ENCODE measurements at places on chromosomes 2 and 18. TPM values are rescaled to one million over a fixed set of nuclear protein-coding genes. Genes with fewer than 3 reads are reported as not detected.
A peak's percentile ranks its signal among the peaks of the same experiment; 100 is the strongest.

Gene CCDC141
- 0.40 TPM for total RNA-seq

Gene MPP4
- total RNA-seq: 0.52 TPM

DNA sequence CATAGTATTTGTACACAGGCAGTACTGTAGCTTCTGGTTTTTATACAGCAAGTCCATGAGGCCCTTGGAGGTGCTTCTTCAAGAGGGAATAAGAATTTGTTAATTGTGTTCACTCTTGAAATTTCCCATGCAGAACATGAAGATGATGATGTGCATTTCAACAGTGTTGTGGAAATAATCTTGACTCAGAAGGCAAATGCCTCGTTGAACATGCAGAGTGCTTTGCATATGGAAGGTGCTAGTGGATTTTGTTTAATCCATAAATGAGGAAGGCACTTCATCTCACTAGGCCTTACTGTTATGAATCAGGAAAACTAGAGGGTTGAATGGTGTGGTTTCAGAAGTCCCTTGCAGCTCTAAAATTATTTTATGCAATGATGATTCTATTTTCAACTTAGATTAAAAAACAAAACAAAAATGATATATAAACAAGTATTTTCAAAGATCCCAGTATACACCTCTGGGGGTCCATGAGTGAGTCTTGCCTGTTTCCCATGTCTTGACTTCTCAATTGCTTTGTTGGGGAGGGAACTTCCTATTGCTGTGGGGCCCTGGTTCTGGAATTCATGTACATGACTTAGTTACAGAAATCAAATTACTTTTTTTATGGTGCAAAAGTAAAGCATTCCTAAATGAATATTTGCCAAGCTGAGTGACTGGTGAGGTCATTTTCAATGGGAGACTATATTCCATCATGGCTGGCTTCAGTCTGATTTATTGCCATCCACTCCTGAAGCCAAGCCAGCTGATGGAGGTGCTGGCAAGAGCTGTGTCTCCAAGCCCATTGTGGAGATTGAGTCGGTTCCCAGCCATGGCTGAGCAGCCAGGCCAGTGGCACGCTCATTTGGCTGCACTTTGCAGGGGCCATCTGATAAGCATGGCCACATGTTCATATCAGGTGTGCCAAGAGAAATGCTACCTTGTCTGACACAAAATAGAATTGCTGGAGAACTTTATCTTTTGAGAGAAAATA, 56.5 kb downstream of the MGAT5 start:
- no peak for DNase-seq

DNA sequence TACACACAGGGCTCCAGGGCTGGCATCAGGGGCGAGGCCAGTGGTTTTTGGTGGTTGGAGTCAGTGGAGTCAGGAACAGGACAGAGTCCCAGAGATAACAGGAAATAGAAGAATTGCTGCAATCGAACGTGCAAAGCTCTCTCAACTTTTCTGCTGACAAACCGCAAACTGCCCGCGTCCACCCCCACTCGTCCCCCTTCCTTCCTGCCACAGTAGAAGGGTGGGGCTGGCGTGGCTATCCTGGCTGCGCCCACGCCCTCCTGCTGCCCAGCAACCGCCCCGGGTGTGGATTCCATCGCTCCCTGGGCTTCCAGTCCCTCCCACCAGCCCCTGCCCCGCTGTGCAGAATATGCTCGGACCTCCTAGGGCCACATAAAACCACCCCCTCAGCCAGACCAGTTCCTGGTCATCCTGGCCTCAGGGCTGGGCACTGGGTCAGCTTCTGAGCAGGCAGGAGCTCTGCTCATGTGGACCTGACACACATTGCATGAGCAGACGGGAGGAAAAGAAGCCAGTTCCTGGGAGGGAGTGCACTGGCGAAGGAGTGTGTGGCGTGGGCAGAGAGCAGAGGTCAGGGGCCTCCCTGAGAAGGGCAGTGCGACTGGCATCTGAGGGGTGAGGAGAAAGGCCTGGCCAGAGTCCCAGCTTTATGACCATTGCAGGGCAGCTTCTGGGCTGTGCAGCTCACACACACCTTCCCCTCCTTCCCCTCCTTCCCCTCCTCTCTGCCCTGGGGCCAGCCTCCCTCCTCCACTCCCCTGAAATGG, 85.4 kb upstream of the ATG16L1 start:
- peak; percentile 84 for DNase-seq

DNA sequence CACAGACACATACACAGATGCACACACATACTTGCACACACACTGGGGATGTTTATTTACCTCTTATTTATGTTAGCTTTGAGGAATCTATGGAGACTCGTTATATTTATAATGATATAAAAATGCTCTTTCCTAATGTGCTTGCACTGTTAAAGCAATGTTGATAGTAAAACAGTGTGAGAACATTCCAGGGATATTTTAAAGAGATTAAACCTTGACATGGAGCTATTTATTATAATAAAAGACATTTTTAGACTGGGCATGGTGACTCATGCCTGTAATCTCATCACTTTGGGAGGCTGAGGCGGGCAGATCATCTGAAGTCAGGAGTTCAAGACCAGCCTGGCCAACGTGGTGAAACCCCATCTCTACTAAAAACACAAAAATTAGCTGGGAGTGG, 557.3 kb upstream of the ZNF804A start:
- DNase-seq: no peak
